ENCODE measurements at places on chromosomes 1 and 21. TPM values are rescaled to one million over a fixed set of nuclear protein-coding genes. Genes with fewer than 3 reads are reported as not detected.
A peak's percentile ranks its signal among the peaks of the same experiment; 100 is the strongest.

Gene DDR2
- total RNA-seq = 194 TPM

Gene CELA2A
- total RNA-seq = not detected

Gene FMO4
- total RNA-seq = 1.7 TPM

Gene KCNJ10
- not detected for total RNA-seq

Gene ERG
- 3.7 TPM for total RNA-seq

Gene OR6N1
- total RNA-seq = not detected

DNA sequence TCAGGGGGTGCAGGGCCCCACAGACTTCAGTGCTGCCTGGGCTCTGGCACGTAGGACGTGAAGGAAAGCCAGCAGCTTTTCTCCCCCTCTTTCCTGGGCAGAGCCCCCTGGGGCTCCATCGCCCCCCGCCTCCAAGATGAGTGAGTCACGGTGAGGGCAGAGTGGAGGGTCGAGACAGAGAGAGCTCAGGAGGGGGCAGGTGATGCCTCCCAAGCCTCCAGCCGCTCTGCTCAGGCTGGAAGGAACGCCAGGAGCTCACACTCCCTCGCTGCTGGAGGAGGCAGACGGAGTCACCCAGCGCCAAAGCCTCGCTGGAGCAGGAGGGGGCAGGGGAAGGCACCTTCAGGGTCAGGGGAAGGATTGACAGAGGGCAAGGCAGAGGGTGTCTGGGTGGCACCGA is 119.5 kb downstream of the CASZ1 start:
- DNase-seq = no peak

GRCh38 chr1:41547781-41548560 is 63.5 kb upstream of the EDN2 start:
- DNase-seq = no peak

GRCh38 chr1:153608089-153608682 is 4.8 kb downstream of the S100A16 start:
- no peak for DNase-seq

GRCh38 chr1:33654267-33654834 is 181.9 kb downstream of the ZSCAN20 start:
- no peak for DNase-seq

DNA sequence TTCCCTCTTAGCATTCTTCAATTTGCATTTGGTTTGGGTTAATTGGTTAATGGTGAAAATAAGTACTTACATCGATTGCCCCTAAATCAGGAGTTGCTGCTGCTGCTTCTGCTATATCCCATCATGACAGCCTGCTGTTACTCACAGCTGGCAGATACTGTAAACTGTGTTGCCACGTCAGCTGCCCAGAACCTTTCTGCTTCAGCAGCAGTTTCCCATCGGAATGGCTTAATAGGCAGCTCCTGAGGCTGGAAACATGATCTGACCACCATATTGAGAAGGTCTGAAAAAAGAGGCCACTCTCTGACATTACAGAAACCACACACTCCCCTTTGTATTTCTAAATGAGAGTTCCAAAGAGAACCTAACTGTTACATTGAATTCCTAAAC is 14.3 kb upstream of the SEC16B start:
- DNase-seq = no peak

DNA sequence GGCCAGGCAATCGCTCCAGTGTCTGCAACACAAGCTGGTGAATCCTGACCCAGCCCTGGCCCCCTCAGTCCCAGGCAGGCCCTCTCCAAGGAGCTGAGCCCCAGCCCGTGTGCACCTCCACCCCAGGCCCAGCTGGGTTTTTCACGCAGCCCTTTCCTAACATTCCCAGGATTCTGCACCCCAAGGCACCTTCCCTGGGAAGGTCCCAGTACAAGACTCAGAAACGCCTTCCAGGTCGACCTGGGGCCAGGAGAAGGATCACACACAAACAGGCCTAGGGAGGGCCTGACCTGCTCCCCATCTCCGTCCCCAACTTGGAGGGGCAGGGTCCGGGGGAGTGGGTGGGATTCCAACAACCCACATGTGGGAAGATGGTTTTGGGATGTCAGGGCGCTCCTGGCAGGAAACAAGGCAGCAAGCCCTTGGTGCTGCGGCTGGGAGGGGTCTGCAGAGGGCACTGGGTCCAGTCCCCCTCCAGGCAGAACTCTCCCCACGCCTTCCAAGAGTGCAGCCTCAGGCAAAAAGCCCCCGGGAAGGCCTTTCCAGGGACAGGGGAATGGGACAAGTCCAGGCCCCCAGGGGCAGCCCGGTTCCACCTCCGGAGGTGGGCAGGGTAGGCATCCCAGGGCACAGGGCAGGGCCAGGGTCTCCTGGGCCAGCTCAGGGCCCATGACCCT is 58.3 kb downstream of the KCNAB2 start:
- DNase-seq = no peak

DNA sequence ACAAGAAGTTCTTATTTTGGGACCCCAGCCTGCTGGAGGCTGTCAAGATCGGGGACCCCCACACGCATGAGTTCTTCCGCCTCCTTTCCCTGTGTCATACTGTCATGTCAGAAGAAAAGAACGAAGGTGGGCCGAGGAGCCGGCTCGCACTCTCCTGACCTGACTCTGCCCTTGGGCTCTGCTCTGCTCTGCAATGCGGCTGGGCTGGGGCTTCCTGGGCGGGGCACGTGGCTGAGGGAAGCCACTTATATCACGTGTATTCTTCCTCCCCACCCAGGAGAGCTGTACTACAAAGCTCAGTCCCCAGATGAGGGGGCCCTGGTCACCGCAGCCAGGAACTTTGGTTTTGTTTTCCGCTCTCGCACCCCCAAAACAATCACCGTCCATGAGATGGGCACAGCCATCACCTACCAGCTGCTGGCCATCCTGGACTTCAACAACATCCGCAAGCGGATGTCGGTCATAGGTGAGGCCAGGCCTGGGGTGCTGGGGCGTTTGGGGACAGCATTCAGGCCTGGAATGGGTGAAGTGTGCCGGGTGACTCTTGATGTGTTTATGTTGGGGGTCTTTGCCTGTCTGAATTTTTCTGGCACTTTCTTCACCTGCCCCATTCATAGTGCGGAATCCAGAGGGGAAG is 17.6 kb downstream of the ATP8B2 start:
- no peak for DNase-seq

- peak; percentile 86 for DNase-seq
Observed at GRCh38 chr1:153432874-153433681, 16.8 kb downstream of the S100A7A start.

DNA sequence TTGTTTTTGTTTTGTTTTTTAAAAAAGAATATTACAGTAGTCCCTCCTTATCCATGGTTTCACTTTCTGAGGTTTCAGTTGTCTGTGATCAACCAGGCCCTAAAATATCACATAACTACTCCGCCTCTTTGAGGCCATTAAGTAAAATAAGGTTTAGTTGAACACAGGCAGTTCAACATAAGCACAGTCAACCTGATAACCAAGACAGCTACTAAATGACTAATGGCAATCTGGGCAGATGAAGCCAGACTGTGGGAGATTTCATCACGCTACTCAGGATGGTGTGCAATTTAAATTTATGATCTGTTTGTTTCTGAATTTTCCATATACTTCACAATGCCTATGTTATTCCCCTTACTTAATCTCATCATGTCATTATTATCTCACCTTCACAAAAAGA is 30.1 kb downstream of the LDLRAD1 start:
- no peak for DNase-seq

DNA sequence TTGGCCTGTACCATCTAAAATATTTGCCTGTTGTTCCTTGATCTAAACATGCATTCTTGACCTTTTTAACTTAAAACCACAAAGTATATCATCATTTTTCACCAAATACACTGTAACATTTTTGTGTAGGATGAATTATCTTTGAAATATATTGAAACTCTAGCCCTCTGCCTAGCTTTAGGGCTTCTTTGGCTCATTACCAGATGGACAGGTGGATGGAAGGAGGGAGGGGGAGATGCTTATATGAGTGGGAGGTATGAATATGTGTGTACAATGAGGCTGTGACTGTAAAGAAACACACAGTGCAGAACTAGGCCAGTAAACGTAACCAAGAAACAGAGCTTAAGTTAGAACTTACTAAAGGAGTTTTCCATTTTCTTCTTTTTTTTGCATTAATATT is 118.5 kb downstream of the ESRRG start:
- DNase-seq = no peak

DNA sequence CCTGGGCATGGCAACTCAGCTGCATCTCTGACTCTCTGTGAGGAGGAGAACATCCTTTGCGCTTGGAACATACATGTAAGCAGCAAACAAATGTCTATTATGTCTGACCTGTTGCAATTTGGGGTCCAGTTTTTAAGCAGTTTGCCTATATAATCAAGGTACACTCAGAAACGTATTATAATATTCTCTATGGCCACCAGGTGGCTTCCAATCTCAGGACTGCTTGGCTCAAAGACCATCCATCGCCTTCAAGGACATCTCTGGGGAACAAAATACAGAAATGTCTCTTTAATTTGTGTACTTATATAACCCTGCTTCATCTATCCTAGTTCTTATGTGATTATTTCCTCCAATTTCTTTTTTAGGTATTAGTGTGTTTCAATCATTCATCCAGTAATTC is 227.2 kb downstream of the OLFM3 start:
- DNase-seq = no peak

DNA sequence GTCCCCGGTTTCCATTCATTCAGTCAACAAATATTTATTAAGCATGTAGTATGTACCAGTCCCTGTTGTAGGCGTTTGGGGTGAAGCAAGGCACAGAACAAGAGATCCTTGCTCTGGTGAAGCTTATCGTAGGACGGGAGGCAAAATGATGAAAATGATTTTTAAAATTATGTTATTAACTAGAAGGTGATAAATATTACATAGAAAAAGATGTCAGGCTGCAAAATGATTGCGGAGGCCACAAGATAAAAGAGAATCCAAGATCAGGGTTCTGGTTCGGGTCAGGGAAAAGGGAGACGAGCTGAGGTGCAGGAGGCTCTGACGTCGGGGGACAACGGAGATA is 602 bp upstream of the CGN start:
- DNase-seq = no peak

DNA sequence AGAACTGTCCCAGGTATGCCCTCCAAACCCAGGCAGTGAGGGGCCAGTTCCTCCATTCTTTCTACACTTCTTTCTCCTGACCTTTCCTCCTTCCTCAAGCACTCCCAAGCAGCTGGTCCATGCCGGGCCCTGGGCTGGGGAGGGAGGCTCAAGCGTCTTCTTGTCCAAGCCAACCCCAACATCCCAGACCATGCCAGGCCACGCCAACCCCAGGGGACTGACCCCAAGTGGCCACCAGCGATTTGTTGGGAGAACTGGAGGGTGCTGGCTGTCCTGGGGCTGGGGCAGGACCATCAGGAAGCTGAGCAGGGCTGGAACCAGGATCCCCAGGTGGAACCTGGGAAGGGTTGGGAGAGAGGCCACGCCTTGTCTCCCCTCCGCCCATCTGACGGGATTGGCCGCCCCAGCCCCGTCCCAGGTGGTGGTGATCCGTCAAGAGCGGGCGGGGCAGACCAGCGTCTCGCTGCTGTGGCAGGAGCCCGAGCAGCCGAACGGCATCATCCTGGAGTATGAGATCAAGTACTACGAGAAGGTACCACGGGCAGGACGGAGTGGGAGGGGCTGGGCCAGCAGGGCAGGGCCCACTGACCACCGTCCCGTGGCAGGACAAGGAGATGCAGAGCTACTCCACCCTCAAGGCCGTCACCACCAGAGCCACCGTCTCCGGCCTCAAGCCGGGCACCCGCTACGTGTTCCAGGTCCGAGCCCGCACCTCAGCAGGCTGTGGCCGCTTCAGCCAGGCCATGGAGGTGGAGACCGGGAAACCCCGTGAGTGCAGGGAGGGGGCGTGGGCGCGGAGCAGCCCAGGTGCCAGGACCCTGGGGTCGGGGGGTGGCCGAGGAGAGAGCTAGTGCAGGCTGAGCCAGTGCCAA is 29.9 kb downstream of the EPHA8 start:
- no peak for DNase-seq

DNA sequence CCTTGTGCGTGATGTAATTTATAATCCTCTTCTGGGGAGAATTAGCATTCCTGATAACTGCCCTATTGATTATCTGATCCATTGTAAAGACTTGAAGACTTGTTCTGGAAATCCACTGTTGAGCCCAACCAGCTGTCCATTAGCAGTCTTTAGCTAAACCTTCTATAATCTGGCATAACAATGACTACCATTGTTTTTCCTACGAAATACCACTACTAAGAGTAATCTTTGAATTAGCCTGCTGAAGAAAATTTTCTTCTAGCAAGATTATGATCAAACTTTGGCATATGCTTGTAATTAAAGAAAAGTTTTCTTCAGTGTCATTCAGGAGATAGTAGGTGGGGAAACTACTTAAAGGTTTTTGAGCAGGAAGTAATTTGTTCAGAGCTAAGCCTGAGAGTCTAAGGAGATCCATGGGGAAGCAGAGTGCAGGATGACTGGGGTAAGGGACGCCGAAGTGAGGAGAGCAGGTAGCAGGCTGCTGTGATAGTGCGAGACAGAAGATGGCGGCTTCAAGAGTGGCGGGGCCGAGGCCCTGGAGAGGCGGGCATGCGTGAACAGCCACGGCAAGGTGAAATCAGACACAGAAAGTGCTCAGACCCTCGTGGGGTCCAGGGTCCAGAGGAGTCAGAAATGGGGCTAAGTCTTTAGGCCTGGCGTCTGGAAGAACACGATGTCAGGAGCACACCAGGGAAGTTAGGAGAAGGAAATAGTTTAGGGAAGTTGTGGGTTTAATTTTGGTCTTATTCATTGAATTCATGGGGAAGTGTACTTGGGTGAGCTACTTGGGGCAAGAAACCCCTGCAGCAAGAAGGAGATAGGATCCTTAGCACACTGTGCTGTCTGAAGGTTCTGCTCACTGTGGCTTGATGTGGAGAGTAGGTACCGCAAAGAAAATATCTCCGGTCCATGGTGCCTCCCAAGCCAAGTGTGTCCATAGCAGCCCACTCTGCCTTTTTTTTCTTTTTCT is 112.6 kb upstream of the ADAR start:
- no peak for DNase-seq

GRCh38 chr21:27807596-27807995 is 840.7 kb upstream of the ADAMTS5 start:
- DNase-seq = no peak

GRCh38 chr1:46281021-46281420 is 22.4 kb downstream of the LRRC41 start:
- no peak for DNase-seq

GRCh38 chr1:222772996-222773379 is 36.0 kb downstream of the FAM177B start:
- no peak for DNase-seq

DNA sequence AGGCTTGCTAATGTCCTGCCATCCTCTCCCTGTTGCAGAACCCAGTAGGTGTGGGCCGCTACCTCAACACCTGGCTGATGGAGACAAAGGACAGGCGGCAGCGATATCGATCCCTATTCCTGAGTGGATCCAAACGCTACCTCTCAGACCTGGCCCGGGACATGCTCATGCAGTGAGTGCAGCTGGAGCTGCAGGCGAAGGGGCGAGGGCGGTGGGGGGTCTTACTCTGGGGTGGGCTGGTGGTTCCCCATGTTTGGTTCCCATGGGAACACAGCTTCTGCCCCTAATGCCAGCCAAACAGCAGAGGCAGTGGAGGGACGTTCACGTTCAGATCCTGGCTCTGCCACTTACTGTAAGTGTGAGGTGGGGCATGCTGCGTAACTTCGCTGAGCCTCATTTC is 15.8 kb upstream of the TTC22 start:
- DNase-seq = no peak

DNA sequence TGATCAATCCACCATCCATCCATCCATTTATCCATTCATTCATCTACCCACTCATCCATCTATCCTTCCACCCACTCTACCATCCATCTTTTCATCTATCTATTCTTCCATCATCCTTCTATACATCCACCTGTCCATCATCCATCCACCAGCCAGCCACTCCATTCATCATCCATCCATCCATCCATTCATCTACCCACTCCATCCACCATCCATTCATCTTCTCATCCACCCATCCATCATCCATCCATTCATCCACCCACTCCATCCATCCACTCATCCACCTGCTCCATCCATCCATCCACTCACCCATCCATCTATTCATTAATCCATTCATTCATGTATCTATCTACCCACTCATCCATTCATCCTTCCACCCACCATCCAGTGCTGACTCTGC is 127.9 kb upstream of the TMPRSS2 start:
- DNase-seq = no peak
